ENCODE measurements at places on chromosomes 3 and 15.

DNA sequence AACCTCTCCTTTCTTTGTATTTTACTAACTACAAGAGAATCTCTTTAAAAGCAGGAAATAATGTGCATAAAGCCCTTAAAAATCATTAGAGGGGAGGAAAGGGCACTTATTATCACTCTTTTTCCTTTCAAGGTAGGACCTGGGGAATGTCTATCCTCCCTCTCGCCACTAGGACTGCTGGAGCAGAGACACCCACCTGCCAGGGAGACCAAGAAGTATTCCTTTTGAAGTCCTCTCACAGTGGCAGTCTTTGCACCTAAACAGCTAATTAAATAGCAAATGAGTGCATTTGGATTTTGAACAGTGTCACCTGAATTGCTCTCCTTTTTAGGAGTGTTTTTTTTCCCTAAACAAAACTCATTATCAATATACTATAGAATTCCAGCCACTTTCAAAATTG, 874.1 kb downstream of the ZPLD1 start:
- no peak for DNase-seq

DNA sequence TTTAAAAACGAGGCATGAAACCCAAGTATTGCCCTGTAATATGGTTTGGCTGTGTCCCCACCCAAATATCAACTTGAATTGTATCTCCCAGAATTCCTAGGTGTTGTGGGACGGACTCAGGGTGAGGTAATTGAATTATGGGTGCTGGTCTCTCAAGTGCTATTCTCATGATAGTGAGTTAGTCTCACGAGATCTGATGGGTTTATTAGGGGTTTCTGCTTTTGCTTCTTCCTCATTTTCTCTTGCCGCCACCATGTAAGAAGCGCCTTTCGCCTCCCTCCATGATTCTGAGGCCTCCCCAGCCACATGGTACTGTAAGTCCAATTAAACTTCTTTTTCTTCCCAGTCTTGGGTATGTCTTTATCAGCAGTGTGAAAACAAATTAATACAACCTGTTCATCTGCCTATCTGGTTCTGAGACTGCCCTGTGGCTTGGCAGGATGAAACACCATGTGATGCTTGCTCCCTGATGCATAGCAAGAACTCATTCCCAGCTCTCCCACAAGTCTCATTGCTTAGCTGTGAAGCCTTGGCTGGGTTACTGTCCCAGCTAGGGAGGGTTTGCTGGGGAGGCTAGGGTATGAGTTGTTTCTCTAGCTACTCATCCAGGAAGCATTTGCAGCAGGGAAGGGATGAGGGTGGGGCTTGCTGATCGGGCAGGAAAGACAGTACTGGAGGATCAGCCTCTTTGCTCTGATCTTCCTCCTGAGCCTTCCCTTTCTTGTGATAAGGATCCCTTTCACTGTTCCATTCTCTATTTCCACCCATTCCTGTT, 3.7 kb upstream of the SQOR start:
- DNase-seq = no peak

GRCh38 chr3:171221597-171221996, 195.1 kb upstream of the SLC2A2 start:
- DNase-seq = no peak

DNA sequence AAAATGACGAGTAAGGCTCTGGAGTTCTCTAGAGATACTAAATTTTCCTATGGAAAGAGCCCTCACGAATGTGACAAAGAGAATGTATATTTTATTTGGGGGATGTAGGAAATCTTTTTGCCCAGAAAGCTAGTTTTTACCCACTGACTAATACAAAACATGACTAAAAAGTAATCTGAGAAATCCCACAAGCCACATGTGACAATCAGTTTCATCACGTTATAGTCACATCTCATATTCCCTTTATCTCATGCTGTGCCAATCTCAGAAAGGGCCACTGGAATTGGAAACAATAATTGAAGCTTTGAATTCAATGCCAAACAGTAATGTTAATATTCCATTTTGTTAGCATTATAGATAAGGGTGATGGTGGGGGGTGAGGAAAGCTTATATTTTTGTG, 509.0 kb upstream of the GOLIM4 start:
- DNase-seq = no peak

GRCh38 chr3:69108811-69109210, 13.6 kb downstream of the LMOD3 start:
- no peak for DNase-seq

- DNase-seq = no peak
Measured at GRCh38 chr3:71859123-71859519, 74.2 kb upstream of the PROK2 start.

GRCh38 chr3:149460117-149460516, 14.4 kb upstream of the TM4SF4 start:
- no peak for DNase-seq

GRCh38 chr3:89503891-89504391, 396.5 kb downstream of the EPHA3 start:
- no peak for DNase-seq

DNA sequence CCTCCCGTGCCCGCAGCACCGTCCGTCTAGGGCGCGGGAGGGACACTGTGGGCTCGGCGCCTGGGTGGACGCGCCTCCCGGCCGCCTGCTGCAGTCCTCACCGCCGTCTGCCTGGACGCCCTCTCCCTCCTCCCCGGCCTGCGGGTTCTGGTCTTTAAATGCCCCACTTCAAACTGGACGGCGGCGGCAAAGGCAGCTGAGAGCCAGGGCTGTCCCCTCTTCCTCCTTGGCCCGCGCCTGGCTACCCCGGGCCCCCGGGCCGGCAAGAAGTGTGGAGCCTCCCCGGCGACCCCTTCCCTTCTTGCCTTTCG, 426 bp downstream of the CBLB start:
- no peak for DNase-seq

GRCh38 chr3:88075497-88075896, 16.4 kb downstream of the ZNF654 start:
- DNase-seq = no peak
